ENCODE measurements at places on chromosomes 5 and 9.

- DNase-seq: no peak
Measured at GRCh38 chr9:137676998-137677397, 58.2 kb downstream of the EHMT1 start.

DNA sequence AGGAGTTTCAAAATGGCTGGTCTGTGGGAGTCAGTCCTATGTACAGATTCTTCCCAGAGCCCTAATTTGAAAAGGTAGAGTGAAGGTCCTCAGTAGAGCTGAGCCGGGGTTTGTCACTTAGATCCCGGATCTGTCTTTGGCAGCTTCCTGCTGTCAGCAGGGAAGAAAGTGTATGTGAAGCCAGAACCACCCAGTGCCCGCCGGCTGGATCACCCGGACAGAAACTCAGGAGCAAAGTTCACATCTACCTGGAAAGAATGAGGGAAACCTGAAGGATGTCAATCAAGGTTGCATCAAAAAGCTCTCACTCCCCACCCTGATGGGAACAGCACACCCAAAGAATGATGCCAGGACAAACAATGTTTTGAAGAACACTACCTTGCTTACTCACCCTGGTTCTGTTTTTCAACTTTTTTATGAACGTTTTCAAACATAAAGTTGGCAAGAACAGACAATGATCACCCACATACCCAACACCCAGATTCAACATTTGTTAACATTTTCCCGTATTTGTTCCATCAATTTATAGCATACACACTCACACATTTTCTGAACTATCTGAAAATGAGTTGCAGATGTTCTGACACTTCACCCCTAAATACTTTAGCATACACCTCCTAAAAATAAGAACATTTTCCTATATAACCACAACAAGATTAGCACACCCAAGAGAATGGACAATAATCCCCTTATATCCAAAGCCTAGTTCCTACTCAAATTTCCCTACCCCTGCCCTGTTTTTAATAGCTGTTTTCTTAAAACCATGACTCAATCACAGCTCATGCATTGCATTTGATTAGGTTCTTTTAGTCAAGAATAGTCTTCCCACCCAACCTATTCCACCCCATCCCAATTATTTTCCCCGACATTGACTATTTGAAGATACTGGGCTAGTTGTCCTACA, 133.9 kb downstream of the LHFPL2 start:
- no peak for DNase-seq

DNA sequence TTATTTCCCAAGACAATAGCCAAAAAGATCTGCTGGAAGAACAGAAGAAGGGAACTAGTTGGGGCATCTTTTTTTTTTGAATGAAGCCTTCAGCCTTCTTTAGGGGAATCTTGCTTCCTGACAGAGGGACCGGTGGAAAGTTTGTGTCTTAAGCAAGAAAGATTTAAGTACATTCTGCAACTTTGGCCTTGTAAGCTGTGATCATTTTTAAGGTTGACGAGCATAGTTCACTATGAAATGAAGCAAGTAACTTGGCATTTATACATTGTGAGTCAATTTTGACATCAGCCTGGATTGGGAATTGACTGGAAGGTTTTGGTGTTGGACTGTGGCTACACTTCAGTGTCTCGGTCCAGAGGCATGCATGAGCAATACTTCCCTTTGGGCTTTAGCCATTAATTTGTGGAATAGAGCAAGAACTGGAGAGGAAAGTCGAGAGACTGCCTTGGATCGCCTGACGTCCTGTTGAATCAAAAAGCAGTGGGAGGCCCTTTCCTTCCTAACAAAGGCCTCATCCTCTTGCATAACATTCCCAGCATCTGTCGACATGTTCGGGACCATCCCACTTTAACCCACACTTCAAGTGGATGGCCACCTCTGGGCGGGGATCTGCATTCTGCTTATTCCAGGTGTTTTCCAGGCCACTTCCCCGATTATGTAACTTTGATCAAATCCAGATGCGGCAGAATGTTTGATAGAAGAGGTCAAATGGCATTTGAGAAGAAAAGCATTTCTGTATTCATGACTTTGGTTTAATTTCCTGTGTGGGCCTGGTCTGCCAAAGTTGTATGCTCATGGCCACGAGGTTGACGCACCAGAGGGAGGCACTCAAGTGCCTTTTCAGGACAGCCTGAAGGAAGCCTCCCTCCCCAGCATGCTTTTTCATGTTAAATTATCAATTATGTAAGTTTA, 12.5 kb downstream of the ABL1 start:
- DNase-seq: no peak

DNA sequence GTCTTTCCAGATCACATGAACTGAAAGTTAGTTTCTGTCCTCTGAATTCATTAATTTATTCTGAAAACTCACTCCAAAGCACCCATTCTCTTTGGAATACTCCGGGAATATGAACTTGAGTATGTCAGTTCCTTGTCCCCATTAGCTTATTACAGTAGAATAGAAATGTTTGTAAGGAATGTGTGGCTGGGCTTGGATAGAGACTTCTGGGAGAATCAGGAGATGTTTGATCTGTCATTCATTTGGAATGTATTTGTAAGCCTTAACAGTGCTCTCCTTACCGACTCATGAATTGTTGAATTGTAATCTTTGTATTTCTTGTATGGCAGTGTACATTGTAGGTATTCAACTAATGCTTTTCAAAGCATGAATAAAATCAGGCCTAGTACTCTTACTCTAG, 548.4 kb downstream of the LRRC70 start:
- no peak for DNase-seq

DNA sequence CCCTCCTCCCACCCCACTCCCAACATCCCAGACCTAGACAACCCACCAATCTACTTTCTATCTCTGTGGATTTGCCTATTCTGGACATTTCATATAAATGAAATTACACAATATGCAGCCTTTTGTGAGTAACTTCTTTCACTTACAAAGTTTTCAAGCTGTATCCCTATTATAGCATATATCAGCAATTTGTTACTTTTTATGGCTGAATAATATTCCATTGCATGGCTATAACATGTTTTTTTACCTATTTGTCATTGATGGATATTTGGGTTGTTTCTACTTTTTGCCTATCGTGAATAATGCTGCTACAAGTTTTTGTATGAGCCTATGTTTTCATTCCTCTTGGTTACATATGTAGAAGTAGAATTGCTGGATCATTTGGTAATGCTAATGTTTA, 1.9 kb upstream of the KIF3A start:
- DNase-seq: no peak

DNA sequence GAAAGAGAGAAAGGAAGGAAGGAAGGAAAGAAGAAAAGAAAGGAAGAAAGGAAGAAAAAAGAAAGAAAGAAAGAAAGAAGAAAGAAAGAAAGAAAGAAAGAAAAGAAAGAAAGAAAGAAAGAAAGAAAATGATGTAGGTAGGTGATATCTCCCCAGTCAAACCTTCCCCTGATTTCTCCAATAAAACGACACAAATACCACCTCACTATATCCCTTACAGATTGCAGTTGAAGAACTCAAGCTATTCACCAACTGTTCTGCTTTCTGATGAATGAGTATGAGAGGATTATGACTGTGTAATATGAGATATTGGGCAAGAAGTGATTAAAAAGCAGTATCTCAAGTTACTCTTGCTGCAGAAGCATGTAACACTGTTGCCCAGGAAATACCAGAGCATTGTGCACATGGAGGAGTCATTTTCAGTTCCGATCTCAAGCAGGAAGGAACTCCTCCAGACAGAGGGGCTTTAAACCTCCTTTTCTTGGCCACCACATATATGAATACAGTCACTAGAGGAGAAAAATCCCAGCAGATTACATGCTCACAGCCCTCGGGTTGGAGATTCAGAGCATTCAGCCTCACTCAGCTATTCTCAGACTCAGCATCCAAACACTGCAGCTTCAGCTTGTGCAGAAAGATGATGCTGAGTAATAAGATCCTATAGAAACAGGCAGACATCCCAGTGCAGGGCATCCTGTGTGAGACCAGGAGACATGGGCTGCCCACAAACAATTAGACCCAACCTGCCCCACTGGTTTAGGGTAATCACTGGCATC, 61.4 kb downstream of the UGCG start:
- no peak for DNase-seq

DNA sequence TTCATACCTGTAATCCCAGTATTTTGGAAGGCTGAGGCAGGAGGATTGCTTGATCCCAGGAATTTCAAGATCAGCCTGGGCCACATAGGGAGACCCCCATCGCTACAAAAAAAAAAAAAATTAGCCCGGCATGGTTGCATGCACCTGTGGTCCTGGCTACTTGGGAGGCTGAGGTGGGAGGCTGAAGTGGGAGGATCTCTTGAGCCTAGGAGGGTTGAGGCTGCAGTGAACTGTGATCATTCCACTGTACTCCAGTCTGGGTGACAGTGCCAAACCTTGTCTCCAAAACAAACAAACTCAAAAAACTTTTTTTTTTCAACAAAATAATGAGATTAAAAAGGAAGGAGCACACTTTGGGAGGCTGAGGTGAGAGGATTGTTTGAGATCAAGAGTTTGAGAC, 14.2 kb downstream of the KIAA1958 start:
- DNase-seq: no peak

GRCh38 chr5:67732921-67733320, 482.6 kb upstream of the PIK3R1 start:
- no peak for DNase-seq

- no peak for DNase-seq
Measured at GRCh38 chr5:14779975-14780374, 91.6 kb downstream of the ANKH start.

GRCh38 chr5:16759147-16759773, 142.5 kb upstream of the RETREG1 start:
- DNase-seq: no peak

DNA sequence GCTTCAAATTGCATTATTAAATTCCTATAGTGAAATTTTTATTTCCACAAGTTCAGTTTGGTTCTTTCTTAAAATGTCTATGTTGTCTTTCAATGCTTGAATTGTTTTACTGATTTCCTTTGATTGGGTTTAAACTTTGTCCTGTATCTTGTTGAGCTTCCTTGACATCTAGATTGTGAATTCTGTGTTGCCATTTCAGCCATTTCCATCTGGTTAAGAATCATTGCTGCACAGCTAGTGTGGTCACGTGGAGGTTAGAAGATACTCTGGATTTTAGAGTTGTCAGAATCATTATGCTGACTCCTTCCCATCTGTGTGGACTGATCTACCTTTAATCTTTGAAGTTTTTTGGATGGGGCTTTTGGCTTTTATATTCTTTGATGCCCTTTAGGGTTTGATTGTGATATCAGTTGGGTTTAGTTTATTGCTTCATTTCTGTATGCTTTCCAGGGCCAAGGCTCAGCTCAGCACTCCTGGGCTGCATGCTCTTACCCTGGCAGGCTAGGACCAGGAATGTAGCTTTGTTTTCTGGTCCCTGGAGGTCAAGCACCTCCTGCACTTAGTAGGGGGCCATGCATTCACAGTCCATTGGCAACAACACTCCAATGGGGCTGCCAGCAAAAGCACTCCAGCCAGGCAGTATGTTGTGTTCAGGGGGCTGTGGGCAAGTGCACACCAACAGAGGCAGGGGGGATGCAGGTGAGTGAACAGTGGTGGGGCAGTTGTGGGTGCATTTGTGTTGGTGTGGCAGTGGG, 141.4 kb downstream of the PRR16 start:
- DNase-seq: no peak

DNA sequence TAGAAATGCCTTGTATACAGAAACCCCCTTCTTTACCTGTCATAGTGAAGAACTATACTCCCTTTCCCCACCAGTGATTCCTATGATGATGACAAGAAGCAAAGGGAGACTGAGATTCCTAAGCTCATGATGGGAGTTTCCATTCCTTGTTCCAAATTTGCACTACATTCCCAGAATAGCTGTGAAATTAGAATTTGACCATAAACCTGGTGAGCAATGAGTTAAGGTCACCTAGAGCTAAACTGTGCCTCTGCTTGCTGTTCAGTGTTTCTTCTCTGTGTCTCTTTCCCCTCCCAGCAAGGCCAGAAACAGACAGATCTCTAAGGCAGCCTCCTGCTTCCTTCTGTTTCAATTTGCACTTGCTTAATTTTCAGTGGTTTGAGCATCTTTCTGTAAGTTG, 332.1 kb downstream of the PIK3R1 start:
- no peak for DNase-seq

DNA sequence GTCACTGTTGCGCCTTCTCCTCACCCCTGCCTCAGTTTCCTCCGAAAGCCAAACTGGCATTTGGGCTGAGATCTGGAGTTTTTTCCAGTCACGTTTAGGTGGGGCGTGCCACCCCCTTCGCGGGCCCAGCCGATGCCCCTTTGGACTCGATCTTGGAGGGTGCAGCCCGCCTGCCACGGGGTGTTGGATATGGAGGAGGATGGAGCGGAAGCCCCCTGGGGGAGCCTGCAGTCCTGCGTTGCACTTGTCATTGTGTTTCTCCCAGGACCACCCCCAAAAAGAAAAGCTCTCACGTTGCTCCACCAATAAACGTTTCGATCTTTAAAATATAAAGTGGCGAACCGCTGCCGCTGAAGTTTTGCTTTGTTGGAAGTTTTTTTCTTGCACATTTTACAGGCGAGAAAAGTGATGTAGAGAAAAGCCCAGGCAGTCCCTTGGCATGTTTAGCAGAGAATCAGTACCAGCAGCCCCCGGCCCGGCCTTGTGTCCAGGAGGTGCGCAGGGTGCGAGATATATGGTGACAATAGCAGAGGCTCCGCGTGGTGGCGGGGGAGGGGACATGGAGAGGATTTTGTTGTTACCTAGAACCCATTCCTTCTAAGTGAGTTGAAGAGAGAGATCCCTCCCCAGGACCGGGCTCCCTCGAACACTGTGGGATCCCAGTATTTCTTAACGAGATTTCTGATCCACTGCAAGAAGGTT, 681 bp downstream of the F2R start:
- no peak for DNase-seq

- DNase-seq: no peak
Measured at GRCh38 chr9:130931508-130932254, 7.4 kb downstream of the FIBCD1 start.

- no peak for DNase-seq
Measured at GRCh38 chr9:126838895-126839294, 21.5 kb upstream of the ZBTB34 start.

- DNase-seq: no peak
Measured at GRCh38 chr5:124639095-124639665, 107.3 kb downstream of the ZNF608 start.

DNA sequence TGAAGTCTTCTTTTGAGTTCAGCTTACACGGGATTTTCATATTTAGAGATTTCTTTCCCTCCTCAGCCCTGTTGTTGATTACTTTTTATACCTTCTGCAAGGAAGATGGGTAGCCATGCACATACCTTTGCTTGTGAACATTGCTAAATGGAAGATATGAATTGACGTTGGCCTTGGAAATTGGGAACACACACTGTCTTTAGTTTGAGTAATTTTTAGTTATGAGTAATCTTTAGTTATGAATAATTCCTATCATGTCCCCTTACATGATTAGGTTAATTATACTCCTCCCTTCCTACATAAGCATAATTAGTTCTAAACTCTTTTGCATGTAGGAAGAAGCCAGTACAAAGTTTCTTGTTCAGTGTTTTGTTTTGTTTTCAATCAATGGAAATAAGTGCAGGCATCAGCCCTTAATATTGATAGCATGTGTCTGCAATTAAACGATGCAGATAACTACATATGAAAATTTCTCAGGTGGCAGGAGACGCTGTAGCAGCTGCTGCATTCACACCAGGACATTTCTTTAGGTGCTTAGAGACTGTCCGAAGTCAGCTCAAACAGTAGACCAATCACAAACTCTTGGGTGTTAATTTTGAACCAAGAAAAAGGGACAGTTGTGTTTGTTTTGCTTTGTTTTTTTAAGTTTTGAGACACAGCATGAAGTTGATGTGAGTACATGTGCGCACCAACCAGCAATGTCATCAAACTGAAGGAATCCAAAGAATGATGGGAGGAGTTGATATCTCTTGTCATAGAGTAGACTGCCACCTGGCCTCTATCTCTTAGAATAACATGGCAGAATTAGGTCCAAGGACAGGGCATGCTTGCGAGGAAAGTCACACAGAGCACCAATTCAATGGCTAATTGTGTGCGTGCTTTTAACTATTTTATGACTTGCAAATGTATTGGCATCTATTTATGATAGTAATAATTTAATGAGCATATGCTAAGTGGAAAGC, 51.4 kb downstream of the SMARCA2 start:
- no peak for DNase-seq
